ENCODE measurements at places on chromosomes 3 and 15.

DNA sequence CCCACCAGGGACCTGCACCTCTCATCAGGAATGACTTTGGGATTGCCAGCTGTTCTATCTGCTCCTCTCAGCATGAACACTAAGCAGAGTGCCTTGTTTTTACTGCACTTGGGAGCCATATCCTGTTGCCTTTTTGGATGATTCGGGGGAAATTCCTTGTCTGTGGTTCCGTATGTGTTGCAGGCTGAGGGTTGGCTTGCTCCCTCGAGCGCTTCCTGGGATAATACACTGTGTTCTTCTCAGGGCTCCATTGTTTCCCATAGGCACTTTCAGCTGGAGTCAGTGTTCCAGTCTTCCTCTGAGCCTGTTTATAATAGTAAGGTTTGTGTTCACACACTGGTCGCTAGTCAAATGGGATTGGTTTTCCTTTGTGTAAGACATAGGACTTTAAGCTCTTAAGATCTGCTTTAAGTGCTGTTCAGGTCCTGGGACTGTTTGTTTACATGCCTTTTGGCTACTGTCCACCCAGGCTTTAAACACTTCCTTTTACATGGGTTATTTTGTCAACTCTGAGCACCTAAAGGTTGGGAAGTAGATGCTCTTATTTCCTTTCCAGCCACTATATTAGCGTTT is 23.4 kb downstream of the BOC start:
- no peak for DNase-seq

- DNase-seq = no peak
Measured at GRCh38 chr3:135806317-135806716, 159.2 kb upstream of the PPP2R3A start.

DNA sequence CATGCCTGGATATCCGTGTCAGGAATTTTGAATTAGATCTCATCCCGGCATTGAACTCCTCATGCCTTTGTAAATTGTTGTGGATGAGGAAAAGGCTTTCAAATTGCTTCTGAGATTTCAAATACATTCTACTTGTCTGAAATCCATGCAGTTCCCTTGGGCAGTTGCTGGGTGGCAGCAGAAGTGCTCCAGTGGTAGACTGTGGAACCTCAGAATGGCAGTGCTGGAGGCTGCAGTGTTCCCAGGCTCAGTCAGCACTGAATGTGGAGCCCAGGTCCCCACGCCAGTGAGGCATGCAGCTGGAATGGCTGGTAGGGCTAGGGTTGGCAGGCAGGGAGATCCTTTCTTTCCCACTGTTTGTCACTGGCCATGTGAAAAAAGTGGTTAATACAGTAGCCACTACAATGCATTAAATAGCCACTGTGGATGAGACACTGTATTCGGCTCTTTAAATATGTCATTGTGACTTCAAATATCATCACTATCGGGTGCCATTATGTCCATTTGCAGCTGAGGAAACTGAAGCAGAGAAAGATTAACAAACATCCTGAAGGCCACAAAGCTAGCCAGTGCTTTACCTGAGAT is 98.6 kb downstream of the TPRG1 start:
- DNase-seq = no peak

GRCh38 chr3:28077572-28077971 is 163.8 kb upstream of the CMC1 start:
- DNase-seq = no peak

DNA sequence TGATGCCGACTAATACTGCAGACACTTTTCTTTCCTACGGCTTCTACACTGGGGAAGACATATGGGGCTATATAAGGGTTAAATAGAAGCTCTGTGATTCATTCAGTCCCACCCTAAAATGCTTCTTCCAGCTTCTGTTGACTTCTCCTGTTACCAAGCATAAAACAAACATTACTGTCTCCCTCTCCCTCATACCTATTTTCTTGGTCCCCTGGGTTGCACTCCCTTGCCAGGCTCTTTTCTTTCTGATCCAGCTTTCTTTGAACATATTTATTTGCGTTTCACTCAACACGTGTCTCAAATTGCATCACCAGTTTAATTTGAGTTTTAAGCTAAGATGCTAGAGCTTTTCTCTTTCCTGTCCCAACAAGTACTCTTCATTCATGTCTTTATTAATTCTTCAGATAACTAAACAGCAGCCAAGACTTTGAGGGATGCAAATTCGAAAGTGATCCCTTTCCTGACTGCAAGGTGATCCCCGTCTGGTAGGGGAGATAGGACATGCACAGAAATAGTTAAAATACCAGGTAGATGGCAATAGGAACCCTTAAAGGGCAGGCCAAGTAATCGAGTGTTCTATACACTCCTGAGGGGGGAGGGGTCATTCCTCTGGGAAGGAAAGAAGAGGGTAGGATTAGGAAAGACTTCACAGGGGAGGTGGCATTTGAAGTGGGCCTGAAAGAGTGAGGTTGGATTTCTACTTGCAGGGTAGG is 198.6 kb upstream of the BCL6 start:
- no peak for DNase-seq

DNA sequence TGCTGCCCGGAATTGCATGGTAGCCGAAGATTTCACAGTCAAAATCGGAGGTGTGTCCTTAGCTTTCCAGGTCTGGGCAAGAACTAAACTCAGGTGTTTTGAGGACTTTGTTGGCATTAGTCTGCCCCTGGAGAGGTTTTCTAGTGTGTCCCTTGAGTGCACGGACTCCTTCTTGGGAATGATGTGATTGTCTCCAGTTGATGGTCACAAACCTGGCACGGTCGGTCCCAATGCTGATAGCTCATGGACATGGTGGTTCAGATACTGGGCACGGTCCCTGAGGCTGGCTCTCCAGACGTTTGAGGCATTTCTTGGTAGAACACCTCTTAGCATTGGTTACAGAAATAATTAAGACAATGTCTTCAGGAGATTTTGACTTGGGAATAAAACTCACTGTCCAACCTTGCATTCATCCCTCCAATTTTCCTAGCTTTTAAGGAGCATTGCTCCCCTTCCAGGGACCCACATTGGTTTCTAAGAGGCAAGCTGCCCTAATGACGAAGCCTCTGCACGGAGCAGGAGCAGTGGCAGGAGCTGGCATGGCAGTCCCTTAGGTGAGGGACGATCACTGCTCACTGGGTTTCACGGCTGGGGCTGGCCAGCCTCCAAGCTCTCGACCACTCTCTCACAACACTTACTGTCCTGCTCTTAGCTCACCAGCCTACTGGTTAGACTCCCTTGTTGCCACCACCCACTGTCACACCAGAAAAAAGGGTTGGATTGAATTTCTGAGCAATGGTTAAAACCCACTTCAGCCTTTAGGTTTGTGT is 68.1 kb downstream of the PGPEP1L start:
- no peak for DNase-seq

- DNase-seq = no peak
Measured at GRCh38 chr15:82874267-82874666, 64.8 kb downstream of the WHAMM start.

GRCh38 chr3:10511809-10512494 is 6.6 kb upstream of the ATP2B2 start:
- no peak for DNase-seq

Data from right renal cortex interstitium (tissue), 3 donors.